ENCODE measurements at places on chromosomes 6 and 20. TPM values are rescaled to one million over a fixed set of nuclear protein-coding genes. Genes with fewer than 3 reads are reported as not detected.

GRCh38 chr20:20489054-20489453 lies 121.2 kb downstream of the INSM1 start:
- DNase-seq, result no peak

Gene GTSF1L
- not detected for polyA plus RNA-seq

DNA sequence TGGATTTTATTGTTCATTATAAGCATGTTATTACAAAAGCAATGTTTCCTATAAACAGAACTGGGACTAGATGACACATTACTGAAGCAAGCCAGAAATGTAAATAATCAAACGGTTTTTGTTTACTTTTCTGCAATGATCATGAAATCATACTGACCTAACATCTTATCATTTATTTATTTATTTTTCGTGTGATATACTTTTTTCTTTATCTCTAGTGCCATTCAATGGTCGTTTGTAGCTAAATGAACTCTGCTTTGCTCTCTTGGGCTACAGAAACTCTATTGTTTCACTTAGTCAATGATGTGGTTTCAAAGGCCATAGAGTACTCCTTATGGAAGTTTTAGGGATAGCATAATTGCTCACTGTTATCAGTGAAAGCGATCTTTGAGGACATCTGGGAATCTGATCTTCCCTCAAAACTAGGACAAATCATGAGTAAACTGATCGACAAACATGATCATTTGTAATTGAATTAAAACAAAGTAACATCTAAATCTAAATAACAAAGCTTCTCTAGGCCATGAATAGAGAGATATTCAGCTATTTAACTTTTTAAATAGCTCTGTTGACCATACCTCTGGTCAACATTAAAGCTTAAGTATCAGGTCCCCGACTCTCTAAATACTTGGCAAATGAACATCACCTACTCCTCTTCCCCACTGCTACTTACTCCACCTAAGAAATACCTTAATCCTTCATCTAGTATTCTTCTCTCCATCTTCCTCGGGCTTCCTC lies 933.4 kb downstream of the TFAP2A start:
- no peak for DNase-seq

- no peak for DNase-seq
Observed at GRCh38 chr6:32933661-32934085, 7.2 kb downstream of the HLA-DMB start.

GRCh38 chr6:13190376-13190775 lies 138.0 kb downstream of the TBC1D7 start:
- no peak for DNase-seq

DNA sequence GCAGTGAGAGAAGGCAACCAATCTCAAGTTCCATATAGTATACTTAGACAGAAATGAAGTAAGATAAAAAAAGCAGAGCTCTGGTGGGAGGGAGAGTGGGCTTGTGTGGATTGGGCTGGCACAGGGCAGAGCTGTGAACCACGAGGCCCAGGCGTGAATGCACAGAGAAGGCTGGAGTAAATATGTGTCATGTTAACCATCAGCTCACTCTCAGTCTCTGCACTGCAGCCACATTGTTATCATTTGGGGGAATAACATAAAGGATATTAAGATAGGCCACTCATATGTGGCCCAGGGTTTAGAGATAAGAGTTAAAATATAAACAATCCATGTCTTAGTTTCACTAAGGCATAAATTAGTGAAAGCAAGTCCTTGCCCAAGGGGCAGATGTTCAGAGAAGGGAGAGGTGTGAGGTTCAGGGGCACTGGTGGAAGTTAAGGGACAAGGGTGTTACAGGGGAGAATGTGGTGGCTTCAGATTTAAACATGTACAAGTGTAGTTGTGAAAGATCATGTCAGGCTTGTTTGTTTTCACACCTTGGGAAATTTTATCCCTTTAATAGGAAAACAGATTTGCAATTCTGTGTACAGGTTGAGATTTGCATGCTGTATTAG lies 14.4 kb downstream of the GMPR start:
- no peak for DNase-seq

Gene HRH3
- 0.04 TPM for polyA plus RNA-seq

DNA sequence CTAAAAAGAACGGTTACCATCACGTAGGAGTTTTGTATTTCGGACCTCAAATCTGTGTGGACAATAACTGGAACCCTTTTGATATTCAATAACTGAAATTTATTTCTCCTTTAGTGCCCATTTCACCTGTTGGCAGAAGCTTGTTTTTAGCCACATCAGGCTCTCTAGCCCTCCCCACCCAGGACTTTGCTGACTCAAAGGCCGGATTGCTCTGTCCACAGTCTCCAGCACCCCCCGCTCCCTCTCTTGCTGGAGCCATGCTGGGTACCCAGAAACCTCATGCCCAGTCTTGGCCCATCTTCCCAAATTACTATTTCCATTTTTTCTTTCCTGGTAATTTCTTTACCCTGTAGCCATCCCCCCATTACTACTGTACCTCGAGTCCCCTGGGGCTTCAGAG lies 55.8 kb upstream of the DUSP22 start:
- DNase-seq, result no peak

DNA sequence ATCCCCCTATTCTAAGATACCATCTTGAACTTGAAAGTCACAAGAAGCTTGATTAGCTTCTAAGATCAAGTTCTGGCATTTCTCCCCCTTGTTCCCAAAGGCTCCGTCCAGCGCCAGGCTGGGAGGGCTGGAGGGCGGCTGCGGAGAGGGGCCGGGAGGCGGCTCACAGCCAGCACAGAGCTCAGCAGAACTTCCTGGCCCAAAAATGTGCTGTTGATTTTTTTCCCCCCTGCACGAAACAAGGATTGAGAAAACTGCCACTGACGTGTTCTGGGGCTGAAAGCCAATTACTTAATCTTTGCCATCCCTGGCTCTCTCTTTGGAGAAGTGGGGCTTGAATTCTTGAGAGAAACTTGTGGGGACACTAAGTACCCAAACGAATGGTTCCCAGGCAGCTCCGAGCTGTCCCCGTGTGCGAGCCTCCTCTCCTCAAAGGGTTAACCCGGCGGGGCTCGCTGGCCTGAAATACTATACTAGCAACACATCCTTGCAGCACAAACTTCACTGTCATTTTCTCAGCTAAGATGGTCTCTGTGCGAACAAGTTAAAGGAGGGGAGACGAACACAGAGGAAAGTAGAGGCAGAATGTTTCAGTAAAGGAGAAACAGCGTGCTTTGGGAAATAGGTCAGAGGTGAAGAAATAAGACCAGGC lies 452 bp downstream of the TRAF3IP2 start:
- DNase-seq, result peak; percentile 49

Gene DLL1
- 21.6 TPM for polyA plus RNA-seq

DNA sequence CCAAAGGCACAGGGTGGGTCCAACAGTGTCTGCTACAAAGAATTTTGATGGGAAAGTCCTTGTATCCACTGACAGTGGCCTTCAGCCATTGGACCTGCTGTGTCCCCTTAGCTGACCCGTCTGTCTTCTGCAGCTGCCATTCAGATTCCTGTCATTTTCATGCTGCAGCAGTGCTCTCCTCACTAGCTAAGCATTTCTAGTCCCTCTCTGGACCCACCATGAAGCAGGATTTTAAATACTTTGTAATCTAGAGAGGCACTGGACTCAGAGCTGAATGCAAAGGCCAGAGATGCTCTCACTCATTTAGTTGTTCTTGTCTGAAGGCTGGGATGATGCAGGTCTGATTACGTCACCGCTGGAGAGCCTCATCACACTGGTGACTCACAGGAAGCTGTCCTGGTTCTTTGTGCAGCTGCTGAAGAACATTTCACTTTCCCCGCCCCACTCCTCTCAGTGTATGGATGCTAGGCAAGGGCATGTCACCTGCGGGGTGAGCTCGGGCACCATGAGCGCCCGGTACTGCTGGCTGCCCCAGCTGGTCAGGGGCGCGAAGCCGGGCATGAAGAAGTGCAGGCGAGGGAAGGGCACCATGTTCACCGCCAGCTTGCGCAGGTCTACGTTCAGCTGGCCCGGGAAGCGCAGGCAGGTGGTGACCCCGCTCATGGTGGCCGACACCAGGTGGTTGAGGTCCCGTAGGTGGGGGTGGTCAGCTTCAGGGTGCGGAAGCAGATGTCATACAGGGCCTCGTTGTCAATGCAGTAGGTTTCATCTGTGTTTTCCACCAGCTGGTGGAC lies 19.4 kb upstream of the TUBB2A start:
- no peak for DNase-seq

Gene FGD2
- polyA plus RNA-seq, result 3.2 TPM

DNA sequence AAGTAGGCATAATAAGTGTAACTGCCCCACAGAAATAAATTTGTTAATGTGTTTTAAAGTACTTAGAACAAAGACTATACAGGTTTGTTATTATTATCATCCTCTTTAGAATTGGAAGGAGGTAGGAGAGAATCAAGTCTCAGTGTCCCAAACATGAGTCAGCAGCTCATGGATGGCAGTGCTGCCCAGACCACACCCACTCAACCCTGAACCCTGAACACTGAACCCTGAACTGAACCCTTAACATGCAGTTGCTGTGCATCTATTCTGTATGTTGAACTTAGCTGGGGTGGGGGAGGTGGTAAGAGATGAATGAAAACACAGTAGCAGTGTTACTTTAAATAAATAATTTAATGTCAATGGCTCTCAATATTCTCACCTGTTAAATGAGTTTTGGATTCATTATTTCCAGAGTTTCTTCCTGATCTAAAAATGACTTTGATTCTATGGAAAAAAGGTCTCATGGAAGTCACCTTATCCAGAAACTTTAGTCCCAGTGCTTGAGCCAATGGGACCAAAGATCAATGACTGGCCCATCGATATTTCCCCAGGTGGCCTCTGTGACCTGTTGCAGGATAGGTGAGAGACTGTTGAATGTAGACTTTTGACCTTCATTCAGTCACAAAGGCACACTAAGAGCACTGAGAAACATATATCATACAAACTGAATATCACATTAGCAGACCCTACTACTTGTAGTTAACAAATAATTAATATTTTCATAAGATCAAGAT lies 3.1 kb upstream of the ANKRD66 start:
- no peak for DNase-seq

- DNase-seq, result no peak
Observed at GRCh38 chr6:11007715-11008608, 36.1 kb downstream of the ELOVL2 start.

DNA sequence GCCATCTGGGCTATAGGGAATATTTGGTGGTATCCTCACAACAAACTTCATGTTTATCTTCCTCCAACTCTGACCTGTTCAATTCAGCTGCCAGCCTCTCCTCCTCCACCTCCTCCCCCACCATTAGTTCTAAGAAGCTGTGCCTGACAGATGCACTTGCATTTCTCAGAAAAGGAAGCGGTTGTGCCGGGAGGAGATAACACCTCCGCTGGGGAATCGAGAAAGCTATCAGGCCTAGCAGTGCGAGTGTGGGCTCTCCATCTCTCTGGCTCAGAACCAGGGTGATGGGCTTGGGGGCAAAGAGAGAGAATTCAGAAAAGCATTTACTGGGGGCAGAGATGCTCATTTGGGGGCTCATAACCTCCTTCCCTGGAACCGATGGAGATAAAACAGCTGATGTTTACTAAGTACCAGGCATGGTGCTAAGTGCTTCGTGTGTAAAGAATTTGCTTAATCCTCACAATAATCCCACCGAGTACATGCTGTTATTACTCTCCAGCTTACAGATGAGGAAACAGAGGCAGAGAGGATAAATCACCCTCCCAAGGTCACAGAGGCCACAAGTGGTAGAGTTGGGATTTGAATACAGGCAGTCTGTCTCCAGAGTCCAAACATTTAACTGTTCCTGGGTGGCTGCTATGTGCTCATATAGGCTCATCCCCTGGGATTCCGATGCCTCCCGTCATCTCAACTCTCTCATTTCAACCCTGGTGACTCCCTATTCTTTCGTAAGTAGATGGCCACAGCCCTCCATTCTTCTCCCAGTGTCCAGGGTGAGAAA lies 38.3 kb downstream of the COX4I2 start:
- no peak for DNase-seq

- DNase-seq, result peak; percentile 55
Observed at GRCh38 chr6:39208223-39208739, 21.0 kb downstream of the KCNK5 start.

DNA sequence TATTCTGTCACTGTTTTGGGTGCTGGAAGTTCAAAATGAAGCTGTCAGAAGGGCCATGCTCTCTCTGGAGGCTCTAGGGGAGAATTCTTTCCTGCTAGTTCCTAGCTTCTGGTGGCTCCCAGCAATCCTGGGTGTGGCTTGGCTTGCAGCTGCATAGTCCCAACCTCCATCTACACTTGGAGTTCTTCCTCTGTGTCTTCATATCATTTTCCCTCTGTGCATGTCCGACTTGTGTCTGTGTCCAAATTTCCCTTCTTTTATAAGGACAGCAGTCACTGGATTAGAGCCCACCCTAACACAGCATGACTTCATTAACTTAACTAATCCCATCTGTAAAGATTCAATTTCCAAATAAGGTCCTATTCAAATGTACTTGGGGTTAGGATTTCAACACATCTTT lies 23.3 kb upstream of the ENPP1 start:
- DNase-seq, result no peak

- DNase-seq, result no peak
Observed at GRCh38 chr20:7379621-7380220, 560.5 kb downstream of the HAO1 start.

DNA sequence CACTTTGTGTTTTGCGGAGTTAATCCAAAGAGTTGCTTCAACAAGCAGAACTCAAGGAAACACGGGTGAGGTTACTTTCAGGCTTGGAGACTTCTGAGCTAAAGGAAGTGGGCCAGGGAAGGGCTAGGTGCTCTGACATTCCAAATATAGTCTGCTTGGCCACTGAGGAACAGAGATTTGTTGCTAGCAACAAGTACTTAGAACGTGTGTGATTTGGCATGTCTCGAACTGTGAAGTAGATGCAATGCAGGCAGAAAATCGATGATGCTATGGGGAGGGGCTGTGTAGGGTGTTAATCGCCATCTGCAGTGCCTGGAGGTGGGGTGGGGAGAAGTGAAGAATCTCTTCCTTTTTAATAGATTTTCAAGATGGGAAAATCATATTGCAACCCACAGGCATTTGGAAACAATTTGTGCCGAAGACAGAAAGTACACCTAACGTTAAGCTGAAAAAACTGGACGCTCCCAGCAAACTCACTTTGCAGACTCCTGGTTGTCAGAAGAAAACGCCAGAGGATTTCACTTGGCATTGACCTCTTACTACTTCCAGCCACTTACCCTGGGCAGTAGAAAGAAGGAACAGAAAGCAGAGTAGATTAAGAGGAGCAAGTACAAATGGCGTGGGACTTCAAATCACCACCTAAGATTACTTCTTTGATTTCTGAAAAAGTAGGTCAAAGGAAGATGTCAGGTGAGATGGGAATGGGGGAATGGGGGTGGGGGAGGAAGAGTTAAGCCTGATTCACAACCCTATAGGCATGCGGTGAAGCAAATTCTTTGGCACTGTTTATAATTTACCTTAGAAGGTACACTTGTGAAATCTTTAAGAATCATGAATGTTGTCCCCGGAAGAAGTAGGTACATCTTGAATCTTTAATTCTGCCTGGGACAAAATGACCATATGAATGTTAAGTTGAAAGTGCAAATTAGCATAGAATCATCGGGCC lies 314.1 kb downstream of the CD83 start:
- no peak for DNase-seq

- DNase-seq, result no peak
Observed at GRCh38 chr6:106677282-106677681, 47.9 kb downstream of the QRSL1 start.

- peak; percentile 58 for DNase-seq
Observed at GRCh38 chr6:113632220-113632864, 224.8 kb upstream of the MARCKS start.

Measured in pancreas (tissue), 10 donors.